ENCODE measurements at places on chromosomes 6 and 20.

- no peak for DNase-seq
Observed at GRCh38 chr6:36979347-36979742, 6.7 kb downstream of the MTCH1 start.

DNA sequence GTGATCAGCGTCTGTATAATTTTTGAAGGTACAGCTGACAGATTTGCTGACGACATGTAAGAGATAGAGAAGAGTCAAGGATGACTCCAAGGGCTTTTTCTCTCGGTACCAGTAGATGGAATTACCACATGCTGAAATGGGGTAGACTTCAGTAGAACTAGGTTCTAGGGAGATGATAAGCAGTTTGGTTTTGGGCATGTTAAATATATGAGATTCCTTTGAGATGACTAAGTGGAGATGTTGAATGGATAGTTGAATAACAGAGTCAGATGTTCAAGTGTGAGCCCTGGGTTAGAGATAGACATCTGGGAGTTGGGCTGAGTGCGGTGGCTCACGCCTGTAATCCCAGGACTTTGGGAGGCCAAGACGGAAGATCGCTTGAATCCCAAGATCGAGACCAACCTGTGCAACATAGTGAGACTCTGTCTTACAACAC, 50.0 kb downstream of the PHF20 start:
- DNase-seq, result no peak

DNA sequence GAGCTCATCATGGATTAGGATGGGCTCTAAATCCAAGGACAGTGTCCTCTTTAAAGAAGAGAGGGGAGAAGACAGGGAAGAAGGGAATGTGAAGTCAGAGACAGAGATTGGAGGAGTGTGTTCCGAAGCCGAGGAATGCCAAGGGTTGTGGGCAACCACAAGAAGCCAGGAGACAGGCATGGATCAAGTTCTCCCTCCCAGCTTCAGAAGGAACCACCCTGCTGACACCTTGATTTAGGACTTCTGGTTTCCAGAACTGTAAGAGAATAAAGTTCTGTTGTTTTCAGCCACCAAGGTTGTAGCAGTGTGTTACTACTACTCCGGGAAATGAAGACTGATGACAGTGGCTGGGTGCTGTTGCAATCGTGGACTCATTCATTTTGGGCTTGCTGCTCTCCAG, 120.1 kb downstream of the RPS12 start:
- no peak for DNase-seq

DNA sequence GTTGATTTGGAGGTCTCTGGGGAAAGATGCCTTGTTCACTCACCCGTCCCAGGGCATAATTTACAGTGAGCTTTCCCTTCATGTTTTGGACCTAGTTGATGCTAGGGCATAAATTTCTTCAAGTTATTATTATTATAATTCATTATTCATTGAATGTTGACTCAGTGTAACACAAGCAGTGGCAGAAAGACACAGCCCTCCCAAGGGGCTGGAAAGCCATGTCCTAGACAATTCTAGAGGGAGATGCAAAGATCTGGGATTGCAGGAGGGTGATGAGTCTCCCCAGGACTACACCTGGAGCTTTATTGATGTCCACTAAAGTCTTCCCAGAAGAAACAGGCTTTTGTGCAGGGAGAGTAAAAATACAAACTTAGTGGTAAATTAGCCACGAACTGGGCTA, 322.0 kb upstream of the MOCS1 start:
- DNase-seq, result no peak

- no peak for DNase-seq
Observed at GRCh38 chr6:48037946-48038345, 73.1 kb downstream of the PTCHD4 start.

DNA sequence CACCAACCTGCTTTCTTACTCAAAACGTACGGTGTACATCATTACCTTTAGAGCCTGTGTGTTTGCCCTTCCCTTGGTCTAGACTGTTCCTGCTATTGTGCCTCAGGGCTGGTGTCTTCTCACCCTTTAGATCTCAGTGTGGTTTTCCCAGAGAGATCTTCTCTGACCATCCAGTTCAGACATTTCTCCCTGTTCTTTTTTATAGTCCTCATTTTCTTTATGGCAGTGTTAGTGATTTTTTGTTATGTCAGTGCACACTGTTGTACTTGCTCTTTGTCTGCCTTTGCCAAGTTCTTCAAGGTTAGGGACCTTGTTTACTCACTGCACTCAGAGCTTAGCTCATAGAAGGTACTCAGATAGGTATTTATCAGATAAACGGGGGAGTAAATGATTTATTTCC, 82.8 kb downstream of the ATRN start:
- no peak for DNase-seq

DNA sequence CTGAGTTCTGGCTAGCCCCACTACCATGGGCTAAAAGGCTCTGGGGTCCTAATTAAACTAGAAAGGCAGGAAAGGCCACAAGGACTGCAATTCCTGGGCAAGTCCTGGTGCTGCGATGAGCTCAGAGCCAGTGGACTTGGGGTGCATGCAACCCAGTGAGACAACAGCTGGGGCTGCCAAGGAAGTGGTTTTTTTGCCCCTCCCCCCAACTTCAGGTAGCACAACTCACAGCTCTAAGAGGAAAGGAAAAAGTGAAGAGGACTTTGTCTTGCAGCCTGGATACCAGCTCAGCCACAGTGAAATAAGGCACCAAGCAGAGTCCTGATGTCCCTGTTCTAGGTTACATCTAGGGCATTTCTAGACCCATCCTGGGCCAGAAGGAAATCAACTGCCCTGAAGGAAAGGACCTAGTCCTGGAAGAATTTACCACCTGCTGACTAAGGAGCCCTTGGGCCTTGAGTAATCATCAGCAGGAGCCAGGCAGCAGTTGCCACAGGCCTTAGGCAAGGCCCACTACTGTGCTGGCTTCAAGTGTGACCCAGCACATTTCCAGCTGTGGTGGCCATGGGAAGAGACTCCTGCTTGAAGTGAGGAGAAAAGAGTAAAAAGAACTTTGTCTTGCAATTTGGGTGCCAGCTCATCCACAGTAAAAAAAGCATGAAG, 358.4 kb downstream of the BTBD3 start:
- no peak for DNase-seq

DNA sequence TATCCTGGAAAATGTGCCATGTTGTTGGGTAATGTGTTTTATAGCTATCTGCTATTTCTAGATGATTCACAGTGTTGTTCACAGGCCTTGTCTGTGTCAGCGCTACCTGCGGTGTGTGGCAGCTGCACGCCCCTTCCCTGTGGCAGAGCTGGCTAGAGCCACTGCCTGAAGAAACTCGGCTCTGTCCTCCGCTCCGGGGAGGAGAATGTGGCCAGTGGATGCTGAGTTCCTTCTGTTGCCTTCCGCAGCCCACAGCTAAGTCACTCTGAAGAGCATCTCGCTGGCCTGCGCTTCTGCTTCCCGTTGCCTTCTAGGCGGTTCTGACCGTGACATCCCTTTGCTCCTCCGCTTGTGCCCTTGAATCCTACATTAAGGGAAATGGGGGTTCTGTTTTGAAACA, 135.1 kb downstream of the PLG start:
- DNase-seq, result no peak

GRCh38 chr6:98241630-98242029, 592.7 kb upstream of the POU3F2 start:
- DNase-seq, result no peak

DNA sequence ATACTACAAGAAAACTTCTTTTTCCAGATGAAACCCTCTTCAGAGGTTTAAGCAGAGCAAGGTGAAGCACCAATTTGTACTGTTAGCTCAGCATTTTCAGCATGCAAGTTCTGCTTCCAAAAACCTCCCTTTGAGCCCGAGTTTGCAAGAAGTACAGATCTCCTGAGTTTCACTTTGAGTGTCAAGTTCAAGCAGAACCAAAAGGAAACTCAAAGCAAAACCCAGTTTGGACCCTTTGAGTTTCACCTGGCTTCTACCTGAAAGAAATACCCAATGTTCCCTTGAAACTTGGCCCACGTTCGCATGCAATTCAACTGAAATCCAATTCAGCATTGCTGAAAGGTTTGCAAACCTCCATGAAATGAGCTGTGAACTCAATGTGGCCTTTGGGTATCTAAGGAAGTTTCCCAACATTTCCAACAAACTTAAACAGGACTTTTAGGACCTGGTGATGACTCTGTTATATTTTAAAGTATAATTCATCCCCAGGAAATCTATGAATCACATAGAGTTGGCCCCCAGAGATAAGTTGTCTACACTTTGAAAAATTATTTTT, 62.9 kb upstream of the HBS1L start:
- no peak for DNase-seq

DNA sequence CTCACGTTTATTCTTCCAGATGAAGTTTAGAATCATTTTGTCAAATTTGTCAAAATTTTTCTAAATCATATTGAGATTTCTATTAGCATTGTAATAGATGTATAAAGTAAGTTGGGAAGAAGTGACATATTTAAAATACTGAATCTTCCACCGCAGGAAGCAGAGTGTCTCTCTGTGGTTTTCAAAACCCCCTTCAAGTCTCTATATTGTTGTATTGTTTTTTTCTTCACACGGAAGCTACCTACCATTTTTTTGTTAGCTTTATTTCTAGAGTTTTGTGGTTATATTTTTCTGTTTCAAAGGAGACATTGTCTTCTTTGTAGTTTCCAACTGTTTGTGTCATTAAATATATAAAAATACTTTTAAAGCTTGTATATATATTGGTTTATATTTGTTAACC, 188.6 kb downstream of the ZDHHC14 start:
- no peak for DNase-seq

GRCh38 chr20:40668449-40669228, 20.4 kb downstream of the MAFB start:
- DNase-seq, result no peak

DNA sequence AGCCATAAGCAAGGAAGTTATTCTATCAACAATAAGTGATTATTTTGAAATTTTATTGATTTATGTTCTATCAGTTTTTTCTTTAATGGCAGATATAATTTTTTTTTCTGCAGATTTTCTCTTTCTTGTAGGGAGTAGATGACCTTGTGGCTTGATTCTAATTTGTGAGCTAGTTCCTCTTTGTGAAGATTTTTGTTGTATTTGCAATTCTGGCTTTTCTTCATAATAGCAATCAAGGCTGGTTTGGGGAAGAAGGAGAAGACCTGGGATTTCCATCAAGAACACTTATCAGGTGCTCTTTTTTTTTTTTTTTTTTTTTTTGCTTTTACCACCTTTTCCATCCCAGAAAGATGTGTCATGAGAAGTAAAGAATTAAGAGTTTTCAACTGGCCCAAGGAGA, 324.2 kb upstream of the MAN1A1 start:
- no peak for DNase-seq

GRCh38 chr6:114556846-114557488, 214.1 kb upstream of the HS3ST5 start:
- no peak for DNase-seq

DNA sequence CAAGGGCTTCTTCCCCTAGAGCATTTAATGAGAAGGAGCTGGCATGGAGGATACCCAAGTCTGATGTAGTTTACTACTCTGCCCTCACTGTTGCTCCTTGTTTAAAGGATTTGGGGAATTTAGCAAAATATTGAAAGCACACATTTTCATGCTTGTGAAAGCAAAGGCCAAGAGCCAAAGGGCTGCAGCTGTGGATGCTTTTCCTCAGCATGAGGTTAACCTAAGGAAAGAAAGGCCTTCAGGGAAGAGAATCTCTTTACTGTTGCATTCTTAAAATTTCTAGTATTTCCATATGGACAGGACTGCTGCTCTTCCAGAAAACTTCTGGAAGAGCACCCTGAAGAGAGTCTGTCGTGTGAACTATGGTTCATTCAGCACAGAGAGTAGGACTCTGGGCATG, 45.9 kb upstream of the SASH1 start:
- DNase-seq, result no peak

- peak; percentile 88 for DNase-seq
Observed at GRCh38 chr6:3118353-3119039, at the start of gene BPHL. TSS of gene BPHL (plus strand) at chr6:3118711. CDS start at chr6:3118741, 30 bp downstream.

GRCh38 chr6:21791581-21791980, 198.0 kb downstream of the SOX4 start:
- DNase-seq, result peak; percentile 22
